ENCODE measurements at places on chromosomes 6 and 20.

DNA sequence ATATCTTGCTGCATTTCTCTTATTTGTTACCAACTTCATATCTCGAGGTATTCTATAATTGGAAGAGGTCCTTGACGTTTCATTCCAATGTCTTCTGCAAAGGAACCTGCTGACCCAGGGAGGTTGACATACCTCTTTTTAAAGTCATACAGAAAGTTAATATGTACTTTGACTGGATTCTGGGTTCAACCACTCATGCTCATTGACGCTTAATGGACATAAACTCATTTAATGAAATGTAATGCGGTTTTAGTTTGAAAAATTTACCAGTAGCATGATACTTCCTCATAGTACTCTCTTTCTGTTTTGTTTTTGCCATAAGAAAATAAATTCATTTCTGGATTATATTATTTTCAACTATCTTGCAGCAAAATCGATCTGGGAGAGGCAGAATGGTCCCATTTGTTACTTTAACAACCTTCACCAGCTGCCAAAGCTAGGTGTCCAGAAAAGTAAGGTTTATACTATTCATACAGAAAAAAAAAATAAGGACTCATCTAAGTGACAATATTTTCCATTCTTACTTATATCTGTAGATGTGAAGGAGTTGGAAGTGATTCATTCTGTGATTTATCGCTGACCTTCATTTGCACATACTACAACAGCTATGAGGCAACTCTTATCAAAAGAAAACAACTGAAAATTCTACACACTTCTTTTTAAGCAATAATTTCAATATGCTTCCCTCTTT lies 101.6 kb downstream of the ATXN1 start:
- DNase-seq = no peak

DNA sequence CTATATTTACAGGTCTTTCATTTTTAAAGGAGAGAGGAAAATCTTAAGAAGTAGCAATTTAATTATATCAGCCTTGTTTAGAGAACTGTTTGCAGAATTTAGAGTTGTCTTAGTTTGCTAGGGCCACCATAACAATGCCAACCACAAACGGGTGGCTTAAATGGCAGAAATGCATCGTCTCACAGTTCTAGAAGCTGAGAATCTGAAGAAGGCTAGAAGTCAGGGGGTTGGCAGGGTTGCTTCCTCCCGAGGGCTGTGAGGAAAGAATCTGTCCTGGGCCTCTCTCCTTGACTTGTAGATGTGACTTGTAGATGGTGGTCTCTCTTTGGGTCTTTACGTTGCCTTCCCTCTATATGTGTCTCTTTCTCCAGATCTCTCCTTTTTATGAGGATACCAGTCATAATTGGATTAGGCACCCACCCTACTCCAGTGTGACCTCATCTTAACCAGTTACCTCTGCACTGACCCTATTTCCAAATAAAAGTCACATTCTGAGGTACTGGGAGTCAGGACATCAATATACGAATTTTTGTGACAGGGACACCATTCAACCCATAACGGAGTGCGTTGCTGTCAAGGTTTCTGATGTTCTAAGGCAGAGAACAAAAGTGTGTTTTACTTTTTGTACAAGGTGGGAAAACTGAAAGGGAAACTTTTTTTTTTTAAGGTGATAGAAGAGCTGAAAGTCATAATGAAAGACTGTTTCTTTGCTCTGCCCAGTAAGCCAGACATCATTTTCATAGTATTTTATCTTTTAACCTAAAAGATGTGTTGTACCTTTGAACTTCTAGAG lies 84.4 kb downstream of the SAMD3 start:
- no peak for DNase-seq

GRCh38 chr20:8656335-8656734 lies 412.6 kb upstream of the PLCB4 start:
- DNase-seq = no peak

GRCh38 chr6:166036316-166037095 lies 131.1 kb downstream of the TBXT start:
- DNase-seq = no peak

DNA sequence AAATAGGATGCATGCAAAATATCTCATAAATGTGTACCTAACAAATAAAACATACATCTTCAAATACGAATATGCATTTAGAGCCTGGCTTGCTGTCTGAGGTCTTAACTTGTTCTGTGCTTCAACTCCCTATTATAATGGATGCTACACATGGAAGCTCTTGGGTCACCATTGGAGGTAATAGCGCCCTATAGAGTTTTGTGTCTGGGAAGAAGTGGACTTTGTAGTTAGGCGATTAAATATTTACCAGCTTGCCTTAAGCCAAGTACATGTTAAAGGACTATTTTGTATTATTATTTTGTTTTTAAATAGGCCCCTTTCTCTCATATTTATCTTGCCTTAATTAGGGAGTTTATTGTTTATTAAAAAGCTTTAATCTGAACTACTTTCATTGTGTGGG lies 107.4 kb downstream of the LAMA2 start:
- no peak for DNase-seq

Data from MCF 10A (cell line).